Esophagus squamous epithelium (tissue), 5 donors: ENCODE measurements at places on chromosomes 5 and 9. TPM values are rescaled to one million over a fixed set of nuclear protein-coding genes. Genes with fewer than 3 reads are reported as not detected.

- no peak for DNase-seq
Observed at GRCh38 chr9:91159664-91160121, 202.0 kb downstream of the AUH start.

DNA sequence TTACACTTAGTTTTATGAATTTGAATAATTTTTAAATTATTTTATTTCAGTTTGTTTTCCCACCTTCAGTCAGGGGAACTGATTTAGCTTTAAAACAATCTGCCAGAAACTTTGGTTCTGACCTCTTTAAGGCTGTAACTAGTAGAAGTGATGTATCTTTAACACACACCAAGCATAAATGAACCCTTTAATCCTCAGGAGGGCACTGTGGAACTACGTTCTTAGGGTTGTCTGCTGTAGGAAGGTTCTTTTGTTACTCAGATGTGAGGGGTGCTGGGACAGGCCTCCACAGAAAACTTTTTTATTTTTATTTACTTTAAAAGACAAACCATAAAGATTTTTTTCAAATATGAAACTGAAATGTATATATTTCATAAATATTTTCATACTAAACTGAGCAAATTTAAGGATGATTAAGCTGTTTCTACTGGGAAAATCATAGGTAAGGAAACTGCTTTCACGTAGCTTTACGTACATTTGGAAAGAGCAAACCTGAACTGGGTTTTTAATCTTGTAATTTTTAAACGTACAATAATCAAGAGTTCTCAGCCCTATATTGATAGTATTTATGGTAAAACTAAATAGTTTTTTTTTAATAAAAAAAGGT, 5.3 kb downstream of the KLF4 start:
- no peak for DNase-seq

GRCh38 chr5:138752341-138752950, 779 bp upstream of the CTNNA1 start:
- no peak for DNase-seq

The PTGES gene
- 5.6 TPM for total RNA-seq

GRCh38 chr5:13660072-13660471, 284.4 kb downstream of the DNAH5 start:
- no peak for DNase-seq

The SLC6A19 gene
- total RNA-seq = not detected

The TMEM252 gene
- total RNA-seq = not detected

The ANKRD34B gene
- not detected for total RNA-seq

- no peak for DNase-seq
Observed at GRCh38 chr5:176959051-176959450, 47.5 kb downstream of the UIMC1 start.

DNA sequence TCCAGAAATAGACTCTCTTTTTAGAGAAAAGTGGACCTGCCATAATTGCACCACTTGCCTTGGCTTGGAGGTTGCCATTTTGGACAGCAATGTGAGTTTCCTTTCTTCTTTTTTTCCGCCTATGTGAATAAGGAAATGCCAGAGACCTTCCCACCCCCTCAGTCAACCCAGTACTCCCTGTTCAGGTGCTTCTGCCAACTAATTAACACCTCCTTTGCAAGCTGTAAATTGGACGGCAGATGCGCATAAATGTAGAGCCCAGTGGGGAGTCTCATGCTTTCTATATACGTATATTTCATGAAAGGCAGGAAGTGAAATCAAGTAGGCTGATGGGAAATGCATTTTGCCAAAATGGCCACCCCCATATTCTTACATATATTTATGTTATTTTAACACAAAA, 269.8 kb upstream of the RFX3 start:
- DNase-seq = no peak

GRCh38 chr9:35754264-35754663, at the start of gene MSMP:
MSMP (minus strand) TSS chr9:35754276; CDS start chr9:35754129, 147 bp downstream.
- no peak for DNase-seq

DNA sequence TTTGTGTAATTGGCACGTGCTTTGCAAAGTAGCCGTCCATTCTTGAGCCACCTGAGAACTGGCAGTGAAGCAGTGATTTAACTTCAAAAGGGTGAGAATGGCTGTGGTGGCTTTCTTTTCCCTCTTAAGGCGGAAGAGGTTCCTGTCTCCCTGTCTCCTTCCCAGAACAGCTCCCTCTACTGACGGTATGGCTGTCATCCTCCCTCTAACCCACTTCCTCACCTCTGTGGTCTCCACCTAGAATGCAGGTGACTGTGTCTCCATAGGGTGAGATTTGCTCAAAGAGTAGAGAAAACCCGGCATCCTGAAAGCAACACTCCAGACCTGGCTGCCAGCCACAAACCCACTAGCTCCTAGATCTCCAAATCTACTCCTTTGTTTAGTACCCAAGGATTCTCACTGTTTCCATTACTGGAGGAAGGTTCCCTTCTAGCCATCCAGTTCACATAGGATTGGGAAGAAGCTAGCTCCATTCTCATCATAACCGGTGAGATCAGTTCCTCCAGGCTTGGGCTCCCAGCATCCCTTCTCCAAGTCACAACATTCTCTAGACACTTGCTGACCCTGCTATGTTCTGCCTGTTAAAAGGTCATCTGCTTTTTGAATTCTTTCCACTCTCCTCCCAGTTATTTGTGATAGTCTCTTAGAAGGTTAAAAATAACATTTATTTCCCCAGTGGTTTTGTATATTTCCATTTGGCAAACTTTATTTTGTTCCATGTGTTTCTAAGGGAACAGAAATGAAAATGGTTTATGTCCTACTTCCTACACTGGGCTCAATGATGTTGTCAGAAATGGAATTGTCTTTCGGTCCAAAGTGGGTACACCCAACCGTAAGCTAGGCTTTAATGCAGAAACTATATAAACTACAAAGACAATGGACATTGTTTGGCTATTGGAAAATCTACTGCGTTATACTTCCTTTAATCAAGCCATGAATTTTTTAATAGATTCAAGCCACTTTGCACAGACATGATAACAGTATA, 269.4 kb downstream of the CWC27 start:
- no peak for DNase-seq

- DNase-seq = no peak
Observed at GRCh38 chr5:35136386-35136785, 88.6 kb upstream of the AGXT2 start.

GRCh38 chr9:90838098-90838497, 36.5 kb downstream of the SYK start:
- no peak for DNase-seq

DNA sequence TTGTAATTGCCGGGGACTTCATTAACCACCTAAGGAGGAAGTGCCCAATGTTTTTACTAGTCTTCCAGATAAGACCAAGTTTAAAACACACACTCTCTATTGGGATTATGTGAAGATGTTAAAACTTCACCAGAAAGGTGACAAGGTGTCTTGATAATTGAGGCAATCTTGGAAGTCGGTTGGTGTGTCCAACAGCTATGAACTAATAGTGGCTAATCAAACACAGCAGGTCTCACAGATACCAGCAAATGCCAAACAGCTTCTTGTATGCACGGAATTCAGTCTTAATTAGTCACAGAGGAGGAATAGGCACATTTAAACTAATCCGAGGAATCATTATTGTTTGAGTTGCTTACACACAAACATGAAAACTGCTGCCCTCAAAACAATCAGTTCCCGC, 214.5 kb downstream of the SEC61B start:
- no peak for DNase-seq
